ENCODE measurements at places on chromosomes 6 and 20.

GRCh38 chr6:115220551-115221159 is 840.0 kb downstream of the FRK start:
- DNase-seq: no peak

GRCh38 chr6:28580475-28580874 is 54.8 kb downstream of the GPX5 start:
- no peak for DNase-seq

DNA sequence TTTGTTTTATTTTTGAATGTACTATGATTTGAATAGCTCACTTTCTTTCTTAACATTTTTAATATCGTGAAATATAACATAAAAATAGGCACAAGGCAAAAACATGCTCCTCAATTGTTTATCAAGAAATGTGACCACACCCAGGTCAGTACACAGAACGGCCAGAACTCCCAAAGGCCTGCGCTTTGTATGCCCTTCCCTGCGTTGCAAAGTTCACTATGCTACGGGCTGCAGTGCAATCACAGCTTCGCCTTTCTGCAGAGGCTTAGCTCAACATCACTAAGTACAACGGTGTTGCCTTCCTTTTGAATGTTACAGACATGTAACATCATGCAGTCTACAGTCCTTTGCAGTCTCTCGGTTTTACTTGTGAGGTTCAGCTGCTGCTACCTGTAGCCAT is 333.4 kb downstream of the THBS2 start:
- no peak for DNase-seq

- DNase-seq: no peak
Observed at GRCh38 chr6:148086843-148087242, 255.8 kb upstream of the SASH1 start.

DNA sequence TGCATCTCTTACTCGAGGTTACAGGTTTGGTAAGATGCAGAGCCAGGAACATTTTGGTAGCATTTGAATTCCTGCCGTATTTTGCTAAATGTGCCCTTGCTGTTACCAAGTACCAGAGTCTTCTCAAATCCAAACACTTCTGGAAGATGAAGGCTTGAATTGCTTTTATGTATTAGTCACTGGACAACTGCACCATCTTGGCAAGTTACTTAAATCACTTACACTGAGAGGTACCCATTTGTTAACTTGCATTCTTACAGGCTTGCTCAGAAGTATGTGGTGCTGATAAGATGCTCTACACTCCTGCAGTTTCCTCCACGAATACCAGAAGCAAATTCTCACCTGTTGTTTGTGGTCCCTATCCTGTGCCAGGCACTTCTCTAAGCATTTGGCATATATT is 12.7 kb downstream of the IL22RA2 start:
- no peak for DNase-seq

DNA sequence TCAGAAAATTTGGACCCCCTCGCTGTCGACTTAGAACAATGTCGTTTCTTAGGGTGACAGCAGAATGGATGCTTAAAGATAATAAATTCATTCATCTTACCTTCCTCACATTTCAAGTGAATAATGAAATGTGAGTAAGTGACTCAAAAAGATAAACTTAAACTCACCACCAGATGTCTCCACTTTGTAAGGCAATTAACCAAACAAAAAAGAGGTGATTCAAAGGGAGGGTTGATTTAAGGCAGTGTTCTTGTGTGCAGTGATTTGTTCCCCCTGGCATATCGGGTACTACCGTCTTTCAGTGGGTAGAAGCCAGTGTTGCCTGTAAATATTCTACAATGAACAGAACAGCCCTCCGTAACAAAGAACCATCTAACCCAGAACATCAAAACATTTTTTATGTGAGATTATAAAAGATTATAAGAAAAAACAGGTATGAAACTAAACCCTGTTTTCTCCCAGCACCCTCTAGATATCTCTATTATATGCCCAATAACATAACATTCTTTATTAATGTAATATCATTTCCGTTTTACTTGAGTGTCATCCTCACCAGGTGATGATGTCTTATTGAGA is 589.7 kb downstream of the CBLN4 start:
- DNase-seq: no peak

- DNase-seq: no peak
Observed at GRCh38 chr20:48740292-48740649, 87.5 kb downstream of the PREX1 start.
